Transverse colon (tissue), 4 donors: ENCODE measurements at places on chromosomes 7 and 10. TPM values are rescaled to one million over a fixed set of nuclear protein-coding genes. Genes with fewer than 3 reads are reported as not detected.

GRCh38 chr7:104838537-104839299 is 175.3 kb upstream of the KMT2E start:
- no peak overlapping the region for H3K27ac ChIP-seq
- no peak for DNase-seq
- no peaks in the 10 kb centered on the region for H3K27me3 ChIP-seq
- H3K4me3 ChIP-seq, result no peak overlapping the region
- H3K4me1 ChIP-seq, result no peaks in the 10 kb centered on the region
- H3K36me3 ChIP-seq, result no peaks in the 10 kb centered on the region

DNA sequence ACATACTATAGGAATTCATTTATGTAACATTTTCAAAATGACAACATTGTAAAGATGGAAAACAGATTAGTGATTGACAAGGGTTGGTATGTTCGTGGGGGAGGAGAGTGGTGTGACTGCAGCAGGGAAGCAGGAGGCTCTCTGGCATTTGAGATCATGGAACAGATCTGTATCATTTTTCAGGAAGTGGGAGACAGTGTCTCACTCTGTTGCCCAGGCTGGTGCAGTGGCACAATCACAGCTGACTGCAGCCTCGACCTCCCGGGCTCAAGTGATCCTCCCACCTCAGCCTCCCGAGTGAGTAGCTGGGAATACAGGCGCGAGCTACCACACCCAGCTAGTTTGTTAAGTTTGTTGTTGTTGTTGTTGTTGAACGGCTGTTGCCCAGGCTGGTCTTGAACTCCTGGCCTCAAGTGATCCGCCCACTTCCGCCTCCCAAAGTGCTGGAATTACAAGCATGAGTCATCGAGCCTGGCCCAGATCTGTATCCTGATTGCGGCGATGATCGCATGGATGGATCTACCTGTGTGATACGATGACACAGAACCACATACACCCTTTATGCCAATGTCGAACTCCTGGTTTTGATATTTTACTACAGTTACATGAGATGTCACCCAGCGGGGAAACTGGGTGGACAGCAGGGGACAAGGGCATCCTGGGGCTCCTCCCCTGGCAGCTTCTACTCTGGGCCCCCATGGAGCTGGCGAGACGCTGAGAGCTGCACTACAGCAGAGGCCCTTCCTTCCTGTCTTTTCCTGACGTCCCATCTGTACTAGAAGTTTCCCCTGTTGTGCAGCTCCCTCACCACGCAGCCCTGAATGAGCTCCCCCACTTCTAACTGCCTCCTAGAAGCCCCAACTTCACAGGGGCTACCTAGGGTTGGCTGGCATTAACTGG is 12.3 kb upstream of the CYTH3 start:
- H3K27ac ChIP-seq, result no peak overlapping the region
- DNase-seq, result no peak
- H3K36me3 ChIP-seq, result no peaks in the 10 kb centered on the region
- no peaks in the 10 kb centered on the region for H3K4me1 ChIP-seq
- H3K27me3 ChIP-seq, result no peaks in the 10 kb centered on the region
- no peak overlapping the region for H3K4me3 ChIP-seq

- no peaks in the 10 kb centered on the region for H3K4me1 ChIP-seq
- H3K27ac ChIP-seq, result no peak overlapping the region
- peaks cover 26% of the 10 kb centered on the region for H3K27me3 ChIP-seq
- no peak overlapping the region for H3K4me3 ChIP-seq
These were observed 144.2 kb downstream of the BMS1 start for GRCh38 chr10:42926843-42927242.

- H3K27me3 ChIP-seq, result no peaks in the 10 kb centered on the region
- H3K36me3 ChIP-seq, result peaks cover 16% of the 10 kb centered on the region
- no peak for DNase-seq
These were observed 53.0 kb downstream of the COPG2 start for GRCh38 chr7:130615583-130615982.

GRCh38 chr7:25950488-25951413 is 201.2 kb upstream of the NFE2L3 start:
- H3K27me3 ChIP-seq, result no peaks in the 10 kb centered on the region
- peak; percentile 96 for DNase-seq
- peak overlapping the region; percentile 59 for H3K4me3 ChIP-seq

DNA sequence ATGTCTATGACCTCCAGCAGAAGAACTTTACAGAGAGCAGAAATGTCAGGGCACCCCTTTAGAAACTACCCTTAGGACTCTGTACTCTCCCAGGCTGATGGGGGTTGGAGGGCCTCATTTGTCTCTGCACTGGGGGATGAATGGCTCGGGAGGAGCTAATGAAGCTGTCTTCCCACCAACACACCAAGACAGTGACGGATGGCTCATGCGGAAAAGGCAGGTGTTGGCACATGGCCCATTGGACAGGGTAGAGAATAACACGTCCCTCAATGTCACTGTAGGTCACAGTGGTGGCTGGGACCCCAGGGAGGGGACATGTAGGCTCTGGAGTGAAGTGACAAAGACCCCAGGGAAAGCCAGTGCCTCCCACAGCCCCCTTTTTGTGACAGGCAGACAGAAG is 64.0 kb upstream of the PCBD1 start:
- no peak for DNase-seq
- H3K4me3 ChIP-seq, result no peak overlapping the region
- H3K4me1 ChIP-seq, result no peaks in the 10 kb centered on the region
- no peak overlapping the region for H3K27ac ChIP-seq

DNA sequence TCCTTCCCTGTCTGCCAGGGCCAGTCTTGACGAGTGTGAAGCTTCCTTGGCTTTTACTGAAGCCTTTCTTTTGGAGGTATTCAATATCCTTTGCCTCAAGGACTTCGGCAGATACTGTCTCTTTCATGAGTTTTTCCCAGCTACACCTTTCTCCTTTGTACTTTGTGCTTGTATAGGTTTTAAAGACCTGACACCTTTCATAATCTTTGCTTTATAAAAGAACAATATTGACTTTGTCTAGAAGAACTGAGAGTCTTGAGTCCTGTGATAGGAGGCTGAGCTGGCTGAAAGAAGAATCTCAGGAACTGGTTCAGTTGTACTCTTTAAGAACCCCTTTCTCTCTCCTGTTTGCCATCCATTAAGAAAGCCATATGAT is 41.3 kb upstream of the CC2D2B start:
- no peaks in the 10 kb centered on the region for H3K4me1 ChIP-seq
- H3K4me3 ChIP-seq, result no peak overlapping the region
- H3K27ac ChIP-seq, result no peak overlapping the region
- no peaks in the 10 kb centered on the region for H3K36me3 ChIP-seq
- DNase-seq, result no peak

GRCh38 chr10:52780391-52781155 is 8.0 kb upstream of the MBL2 start:
- no peaks in the 10 kb centered on the region for H3K36me3 ChIP-seq
- no peak for DNase-seq
- H3K27me3 ChIP-seq, result peaks cover 6% of the 10 kb centered on the region
- H3K4me3 ChIP-seq, result no peak overlapping the region
- H3K27ac ChIP-seq, result no peak overlapping the region
- no peaks in the 10 kb centered on the region for H3K4me1 ChIP-seq

DNA sequence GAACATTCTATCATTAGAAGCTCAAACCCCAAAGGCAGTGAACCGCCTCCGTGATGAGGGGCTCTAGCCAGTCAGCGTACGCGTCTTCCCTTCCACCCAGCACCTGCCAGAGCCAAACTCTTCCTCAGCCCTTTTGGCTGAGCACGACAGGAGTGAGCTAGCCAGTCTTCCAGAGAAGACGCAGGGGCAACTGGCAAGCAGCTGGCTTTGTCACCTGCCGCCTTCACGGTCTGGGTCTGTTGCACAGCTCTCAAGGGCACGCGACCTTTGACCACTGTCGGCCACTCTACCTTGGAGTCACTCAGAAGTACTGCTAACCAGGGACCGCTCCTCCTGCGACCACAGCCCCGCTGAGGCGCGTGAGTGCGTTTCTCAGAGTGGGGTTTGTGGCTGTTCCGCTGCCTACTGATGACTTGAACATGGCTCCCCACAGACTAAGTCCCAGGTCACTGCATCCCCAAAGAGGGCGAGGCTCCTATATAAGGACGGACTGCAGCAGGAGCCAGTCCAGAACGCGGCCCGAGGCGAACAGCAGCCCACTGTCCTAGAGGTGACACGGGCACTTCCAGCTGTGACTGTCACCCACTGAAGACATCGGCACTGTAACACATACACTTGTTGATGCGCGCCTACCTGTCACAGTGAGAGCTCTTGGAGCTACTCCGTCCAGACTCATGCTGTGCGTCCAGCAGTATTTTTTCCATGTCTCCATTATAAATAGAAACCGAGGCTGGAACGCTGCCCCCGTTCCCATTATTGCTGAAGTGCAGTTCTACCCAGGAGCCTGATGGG is 8.4 kb downstream of the BNIP3 start:
- H3K4me3 ChIP-seq, result no peak overlapping the region
- H3K4me1 ChIP-seq, result no peaks in the 10 kb centered on the region
- H3K27ac ChIP-seq, result no peak overlapping the region

GRCh38 chr10:122323189-122323588 is 51.3 kb upstream of the PLEKHA1 start:
- H3K27ac ChIP-seq, result no peak overlapping the region
- DNase-seq, result no peak
- H3K4me1 ChIP-seq, result no peaks in the 10 kb centered on the region
- no peaks in the 10 kb centered on the region for H3K36me3 ChIP-seq

GRCh38 chr10:110221721-110222261 is 14.4 kb downstream of the MXI1 start:
- no peaks in the 10 kb centered on the region for H3K36me3 ChIP-seq
- peak overlapping the region; percentile 76 for H3K27ac ChIP-seq
- DNase-seq, result peak; percentile 72

DNA sequence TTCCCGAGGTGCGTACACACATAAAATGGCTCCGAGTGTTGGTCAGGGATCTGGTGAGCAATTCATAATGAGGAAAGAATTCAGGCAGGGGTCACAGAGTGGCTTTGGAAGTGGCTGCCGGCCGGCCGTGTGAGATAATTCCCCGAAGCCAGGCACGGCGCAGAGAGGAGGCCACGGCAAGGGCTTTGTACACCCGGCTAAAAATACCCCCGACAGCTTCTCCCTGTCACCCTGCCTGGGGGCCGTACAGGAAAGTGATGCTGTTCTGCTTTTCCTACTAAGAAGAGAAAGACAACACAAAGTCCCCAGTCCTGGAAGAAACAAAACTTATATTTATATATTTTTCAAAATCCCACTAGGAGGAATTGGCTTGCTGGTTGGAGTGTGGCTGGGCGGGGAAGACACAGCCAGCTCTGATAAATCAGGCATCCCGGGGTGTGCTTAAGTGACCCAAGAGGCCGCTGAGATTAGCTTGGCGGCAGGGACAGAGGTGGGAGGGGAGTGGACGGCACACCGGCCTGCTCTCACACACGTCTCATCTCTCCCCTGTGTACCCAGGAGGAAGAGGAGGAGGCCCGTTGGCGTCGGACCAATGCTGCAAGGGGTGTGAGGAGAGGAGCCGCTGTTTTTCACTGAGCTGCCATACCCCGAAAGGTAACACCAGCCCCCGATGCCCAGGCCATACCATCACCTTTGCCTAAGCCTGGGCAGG is 70.5 kb downstream of the ZMIZ1 start:
- peak overlapping the region; percentile 67 for H3K27ac ChIP-seq
- H3K4me1 ChIP-seq, result peaks cover 32% of the 10 kb centered on the region
- DNase-seq, result peak; percentile 45
- no peak overlapping the region for H3K4me3 ChIP-seq
- no peaks in the 10 kb centered on the region for H3K36me3 ChIP-seq
- no peaks in the 10 kb centered on the region for H3K27me3 ChIP-seq

DNA sequence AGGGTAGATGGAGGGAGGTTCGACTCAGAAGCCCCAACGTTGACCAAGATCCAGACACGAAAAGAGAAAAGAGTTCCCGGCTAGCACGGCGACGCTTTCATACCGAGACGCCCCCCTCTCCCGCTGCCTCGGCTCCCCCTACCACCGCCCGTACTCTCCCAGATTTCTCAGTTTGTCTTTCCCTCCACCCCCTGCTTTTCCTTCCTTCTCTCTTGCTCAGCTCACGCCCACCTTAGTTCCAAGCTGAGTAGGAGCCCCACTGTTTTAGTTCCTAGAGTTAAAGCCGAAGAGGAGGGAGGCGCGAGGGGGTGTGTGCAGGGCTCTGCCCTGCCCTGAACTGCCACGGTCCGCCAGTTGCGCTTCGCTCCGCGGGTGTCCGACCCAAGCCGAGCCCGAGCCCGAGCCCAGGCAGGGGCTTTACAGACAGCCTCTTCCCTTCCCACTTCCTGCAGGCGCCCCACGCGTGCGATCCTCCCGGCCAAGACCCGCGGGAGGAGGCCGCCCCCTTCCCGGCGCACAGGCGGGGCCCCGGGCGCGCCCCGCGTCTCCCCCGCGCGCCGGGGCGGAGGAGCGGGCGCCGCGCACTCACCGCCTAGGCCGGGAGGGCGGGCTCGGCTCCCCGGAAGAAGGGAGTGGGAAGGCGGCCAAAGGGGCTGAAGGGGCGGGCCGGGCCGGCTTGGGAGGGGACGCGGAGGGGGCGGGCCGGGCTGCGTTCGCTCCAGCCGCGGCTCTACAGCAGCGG is at the start of gene EPHB6:
TSS of gene EPHB6 (plus strand) at position 705 of the 742 bp plus-strand sequence. CDS start 8,152 bp downstream, outside the sequence.
- H3K4me3 ChIP-seq, result peak within 1 kb of the TSS; percentile 74
- no peaks in the 10 kb centered on the region for H3K36me3 ChIP-seq
- DNase-seq, result peak; percentile 87
- H3K27ac ChIP-seq, result peak within 1 kb of the TSS; percentile 76
- peaks cover 3% of the 10 kb centered on the region for H3K4me1 ChIP-seq
- peaks cover 3% of the 10 kb centered on the region for H3K27me3 ChIP-seq

GRCh38 chr7:85023066-85023712 is 163.7 kb downstream of the SEMA3D start:
- H3K27ac ChIP-seq, result no peak overlapping the region
- no peaks in the 10 kb centered on the region for H3K4me1 ChIP-seq
- H3K27me3 ChIP-seq, result no peaks in the 10 kb centered on the region
- no peaks in the 10 kb centered on the region for H3K36me3 ChIP-seq

GRCh38 chr10:103333934-103334520 is 16.9 kb downstream of the PCGF6 start:
- H3K4me1 ChIP-seq, result no peaks in the 10 kb centered on the region
- DNase-seq, result no peak
- H3K4me3 ChIP-seq, result no peak overlapping the region
- no peaks in the 10 kb centered on the region for H3K27me3 ChIP-seq
- no peak overlapping the region for H3K27ac ChIP-seq

DNA sequence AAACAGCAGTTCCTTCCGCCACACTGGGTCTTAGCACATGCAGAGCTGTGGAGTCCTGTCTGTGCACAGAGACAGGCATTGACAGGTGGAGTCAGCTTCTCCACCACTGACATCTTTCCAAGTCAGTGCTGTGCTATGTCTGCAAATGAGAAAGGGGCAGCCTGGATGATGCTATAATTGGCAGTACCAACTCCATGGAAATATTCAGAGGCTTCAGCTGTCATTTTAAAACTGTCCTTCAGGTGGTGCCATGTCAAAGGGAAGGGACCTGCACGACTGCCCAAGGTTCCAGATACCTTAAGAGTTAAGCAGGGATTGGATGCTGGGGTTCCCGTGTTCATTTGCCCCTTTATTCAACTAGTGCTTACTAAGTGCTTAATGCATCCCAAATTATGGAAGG is 258.0 kb upstream of the PRKCQ start:
- H3K4me1 ChIP-seq, result no peaks in the 10 kb centered on the region
- H3K27me3 ChIP-seq, result no peaks in the 10 kb centered on the region
- H3K27ac ChIP-seq, result no peak overlapping the region

Gene TRPV6
- not detected for total RNA-seq

Gene MMD2
- total RNA-seq, result not detected

Gene OGDHL
- total RNA-seq, result 1.00 TPM

Gene AHCYL2
- 635 TPM for total RNA-seq

Gene BLNK
- total RNA-seq, result 6.6 TPM

Gene ABCF2
- 25.4 TPM for total RNA-seq
